ENCODE measurements at places on chromosomes 5 and 9.
A peak's percentile ranks its signal among the peaks of the same experiment; 100 is the strongest.

DNA sequence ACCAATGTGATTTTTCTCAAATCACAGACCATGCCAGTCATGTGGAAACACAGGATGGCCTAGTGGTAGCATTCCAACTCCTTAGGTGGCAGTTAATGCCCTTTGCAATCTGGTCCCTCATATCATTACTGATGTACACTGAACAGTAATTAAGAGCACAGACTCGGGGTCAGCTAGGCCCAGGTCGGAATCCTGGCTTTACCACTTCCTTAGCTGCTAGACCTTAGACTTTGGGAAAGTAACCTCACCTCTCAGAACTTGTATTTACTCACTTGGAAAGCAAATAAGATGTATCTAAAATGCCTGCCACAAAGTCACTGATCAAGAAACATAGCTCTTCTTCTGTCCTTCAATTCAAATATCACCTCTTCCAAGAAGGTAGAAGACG lies 112.8 kb downstream of the MAPKAP1 start:
- no peak for DNase-seq

- no peak for DNase-seq
Measured at GRCh38 chr5:113212244-113212920, 222.4 kb downstream of the TSSK1B start.

- DNase-seq = no peak
Measured at GRCh38 chr5:32058997-32059396, 115.1 kb downstream of the GOLPH3 start.

GRCh38 chr5:131109540-131110255 lies 55.4 kb downstream of the HINT1 start:
- DNase-seq = peak; percentile 19

GRCh38 chr5:141637767-141638419 lies 1.1 kb downstream of the RELL2 start:
- DNase-seq = peak; percentile 58

- no peak for DNase-seq
Measured at GRCh38 chr5:61311836-61312808, 19.9 kb upstream of the ZSWIM6 start.

DNA sequence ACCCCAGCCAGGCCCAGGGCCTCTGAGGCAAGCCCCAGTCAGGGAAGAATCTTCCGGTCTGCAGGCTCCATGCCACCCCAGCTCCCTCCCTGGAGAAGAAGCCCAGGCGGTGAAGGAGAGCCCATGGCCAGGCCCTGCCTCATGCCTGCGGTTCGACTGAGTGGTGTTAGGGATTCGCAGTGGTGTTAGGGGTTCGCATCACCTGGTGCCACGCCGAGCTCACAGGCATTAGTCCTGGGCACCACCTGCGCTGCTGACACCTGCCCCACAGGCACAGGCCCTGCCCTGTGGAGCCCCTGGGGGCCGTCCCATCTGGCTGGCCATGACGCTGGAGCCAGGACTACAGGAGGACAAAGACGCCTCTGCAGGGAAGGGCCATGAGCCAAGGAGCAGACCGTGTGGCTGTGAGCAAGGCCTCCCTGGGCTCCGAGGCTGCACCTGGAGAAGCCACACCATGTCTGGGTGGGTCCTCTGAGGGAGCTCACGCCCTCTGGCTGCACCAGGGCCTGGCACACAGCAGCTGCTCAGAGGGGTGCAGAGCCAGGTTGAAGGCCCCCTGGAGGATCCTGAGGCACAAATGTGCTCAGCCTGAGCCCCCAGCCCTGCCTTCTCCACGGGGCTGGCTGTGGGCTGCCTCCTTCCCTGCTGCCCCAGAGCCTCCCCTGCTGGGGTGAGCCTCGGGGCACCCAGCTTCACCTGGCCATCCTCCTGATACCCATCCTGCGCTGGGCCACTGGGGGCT lies 27.6 kb upstream of the RNF130 start:
- DNase-seq = no peak

GRCh38 chr5:14700478-14701436 lies 36.2 kb downstream of the OTULIN start:
- DNase-seq = no peak

GRCh38 chr5:176474476-176474875 lies 26.3 kb downstream of the FAF2 start:
- no peak for DNase-seq

- no peak for DNase-seq
Measured at GRCh38 chr5:96706433-96707111, 44.4 kb downstream of the CAST start.

- DNase-seq = no peak
Measured at GRCh38 chr5:81525690-81526089, 131.8 kb upstream of the ACOT12 start.

DNA sequence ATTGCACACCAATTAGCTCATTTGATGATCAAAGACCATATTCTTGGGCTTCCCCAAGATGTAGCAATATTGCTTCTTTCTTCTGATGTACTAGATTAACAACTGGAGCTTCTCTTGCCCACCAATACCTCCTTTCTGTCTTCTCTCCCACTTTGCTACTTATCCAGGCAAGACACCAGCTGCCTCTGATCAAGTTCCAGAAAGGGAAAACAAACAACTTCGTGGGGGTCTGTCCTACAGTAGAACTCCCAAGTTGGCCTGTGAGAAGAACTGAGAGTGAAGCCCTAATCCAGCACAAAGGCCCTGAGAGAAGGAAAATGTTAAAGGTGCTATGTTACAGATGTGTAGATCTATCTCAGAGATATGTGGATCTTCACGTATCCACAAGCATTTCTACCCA lies 44.9 kb downstream of the ADAMTS12 start:
- no peak for DNase-seq

DNA sequence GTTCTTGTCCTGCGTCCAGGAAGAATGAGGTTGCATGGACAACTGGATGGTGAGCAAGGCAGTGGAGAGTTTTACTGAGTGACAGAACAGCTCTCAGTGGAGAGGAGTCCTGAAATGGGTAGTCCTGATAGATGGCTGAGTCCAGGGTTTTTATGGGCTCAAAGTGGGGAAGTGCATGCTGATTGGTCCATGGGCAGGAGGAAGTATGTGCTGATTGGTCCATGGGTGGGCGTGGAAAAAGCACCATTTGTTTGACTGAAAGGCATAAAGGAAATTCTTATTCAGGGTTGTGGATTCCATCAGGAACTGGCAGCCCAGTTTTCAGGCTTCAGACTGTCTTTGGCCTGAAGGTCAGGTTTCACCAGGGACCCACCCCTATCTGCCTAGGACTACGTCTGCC lies 10.6 kb downstream of the FSD1L start:
- DNase-seq = no peak

GRCh38 chr5:159244890-159245289 lies 18.2 kb upstream of the UBLCP1 start:
- no peak for DNase-seq

DNA sequence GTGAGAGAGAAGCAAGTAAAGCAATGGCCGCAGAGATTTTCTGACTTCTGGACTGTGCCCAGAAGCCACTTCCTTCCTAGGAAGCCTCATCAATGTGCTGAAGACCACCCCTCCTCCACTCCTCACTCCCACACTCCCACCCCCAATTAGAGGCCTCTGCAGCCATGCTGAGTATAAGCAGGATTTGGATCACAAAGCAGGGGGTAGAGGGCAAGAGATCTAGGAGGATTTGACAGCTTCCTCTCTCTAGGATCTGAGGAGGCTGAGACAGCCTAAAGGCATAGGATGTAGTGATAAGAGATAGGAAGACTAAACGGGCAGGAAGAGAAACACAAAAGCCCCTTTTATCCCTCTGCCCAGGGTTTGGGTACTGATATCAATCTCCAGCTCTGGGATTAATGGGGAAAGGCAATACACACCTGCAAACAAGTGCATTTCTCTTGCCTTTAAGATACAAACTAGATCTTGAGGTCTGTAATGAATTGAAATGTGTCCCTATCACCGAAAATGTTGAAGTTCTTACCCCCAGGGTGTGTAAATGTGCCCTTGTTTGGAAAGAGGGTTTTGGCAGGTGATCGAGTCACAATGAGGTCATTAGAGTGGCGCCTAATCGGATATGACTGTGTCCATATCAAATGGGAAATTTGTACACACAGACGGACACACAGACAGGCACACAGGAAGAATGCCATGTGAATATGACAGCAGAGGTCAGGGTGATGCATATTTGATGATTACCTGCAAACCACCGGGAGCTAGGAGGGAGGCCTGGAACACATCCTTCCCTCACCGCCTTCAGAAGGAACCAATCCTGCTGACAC lies 28.5 kb downstream of the KCNV2 start:
- no peak for DNase-seq

- DNase-seq = no peak
Measured at GRCh38 chr9:81633952-81634854, 55.1 kb downstream of the TLE1 start.

DNA sequence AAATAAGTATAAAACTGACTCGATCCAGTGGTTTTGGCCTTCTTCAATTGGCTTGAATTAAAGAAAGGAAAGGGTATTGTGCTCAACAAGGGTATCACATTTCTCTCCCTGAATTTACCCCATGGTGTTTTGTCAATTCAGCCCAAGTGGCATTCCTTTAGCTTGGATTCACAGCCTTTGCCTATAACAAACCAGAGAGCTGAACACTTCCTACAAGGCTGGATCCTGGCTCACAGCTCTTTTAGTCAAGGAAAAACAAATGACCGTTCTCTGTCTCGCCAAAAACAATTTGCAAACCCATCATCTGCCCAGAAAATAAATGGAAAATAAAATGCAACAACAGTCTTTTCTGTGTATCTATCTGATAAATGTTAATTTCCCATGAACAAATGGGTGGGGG lies 5.7 kb downstream of the ZNF366 start:
- DNase-seq = no peak

- no peak for DNase-seq
Measured at GRCh38 chr5:80958616-80959015, 1.5 kb upstream of the RASGRF2 start.

DNA sequence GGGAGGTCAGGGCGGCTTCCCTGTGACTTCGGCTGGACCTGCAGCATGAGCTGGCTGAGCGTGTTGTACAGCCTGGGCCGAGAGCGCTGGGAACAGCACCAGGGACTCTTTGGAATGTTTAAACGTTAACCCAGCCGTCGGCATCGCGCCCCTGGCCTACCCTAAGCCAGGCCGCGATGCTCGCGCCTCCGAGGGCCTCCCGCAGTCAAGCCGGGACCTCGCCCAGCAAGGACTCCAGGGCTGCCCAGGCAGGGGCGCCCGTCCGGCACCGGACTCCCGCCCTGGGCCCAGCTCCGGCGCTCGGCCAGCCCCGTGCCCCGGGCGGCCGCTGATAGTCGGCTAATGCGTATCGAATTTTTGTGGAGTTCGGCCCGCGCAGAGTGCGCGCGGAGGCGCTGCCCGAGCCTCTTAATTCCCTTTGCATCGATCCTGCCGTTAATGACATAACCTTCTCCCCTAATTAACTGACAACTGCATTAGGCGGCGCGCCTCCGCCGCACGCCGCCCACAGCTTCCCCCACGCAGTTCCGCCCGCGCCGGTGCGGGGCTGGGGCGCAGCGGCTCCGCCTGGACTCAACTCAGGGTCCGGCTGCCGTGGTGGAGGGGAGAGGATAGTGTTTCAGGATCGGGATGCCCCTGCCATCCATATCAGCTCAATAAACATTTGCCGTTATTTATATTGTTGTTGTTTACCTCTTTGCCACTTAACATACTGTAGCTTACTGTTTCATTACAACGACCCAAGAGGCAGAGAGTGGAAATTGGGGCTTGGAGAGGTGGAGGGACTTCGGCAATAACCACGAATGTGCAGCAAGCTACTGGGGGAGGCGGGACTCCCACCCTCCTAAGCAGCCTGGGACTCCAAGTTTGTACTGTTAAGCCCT lies 28.8 kb upstream of the CDC23 start:
- no peak for DNase-seq

GRCh38 chr5:90338712-90339372 lies 70.7 kb downstream of the CETN3 start:
- DNase-seq = no peak

DNA sequence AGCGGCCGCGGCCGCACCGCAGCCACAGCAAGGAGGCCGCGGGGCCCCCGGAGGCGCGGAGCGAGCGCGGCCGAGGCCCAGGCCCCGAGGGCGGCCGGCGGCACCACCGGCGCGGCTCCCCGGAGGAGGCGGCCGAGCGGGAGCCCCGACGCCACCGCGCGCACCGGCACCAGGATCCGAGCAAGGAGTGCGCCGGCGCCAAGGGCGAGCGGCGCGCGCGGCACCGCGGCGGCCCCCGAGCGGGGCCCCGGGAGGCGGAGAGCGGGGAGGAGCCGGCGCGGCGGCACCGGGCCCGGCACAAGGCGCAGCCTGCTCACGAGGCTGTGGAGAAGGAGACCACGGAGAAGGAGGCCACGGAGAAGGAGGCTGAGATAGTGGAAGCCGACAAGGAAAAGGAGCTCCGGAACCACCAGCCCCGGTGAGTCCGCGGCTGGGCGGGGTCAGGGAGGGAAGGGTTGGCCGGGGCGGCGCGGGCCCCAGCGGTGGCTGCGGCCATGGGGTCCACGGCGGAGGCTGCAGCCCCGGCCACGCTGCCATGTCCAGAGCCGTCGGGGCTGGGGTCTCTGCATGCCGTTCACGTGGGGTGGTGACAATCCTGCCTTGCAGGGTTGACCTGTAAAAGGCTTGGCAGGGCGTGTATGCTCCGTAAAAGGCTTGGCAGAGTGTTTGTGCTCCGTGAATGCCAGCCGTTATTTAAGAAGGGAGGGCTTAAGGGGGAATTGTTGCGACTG lies 146.0 kb downstream of the CACNA1B start:
- DNase-seq = no peak

GRCh38 chr9:89428901-89429890 lies 68.7 kb downstream of the SEMA4D start:
- DNase-seq = no peak

DNA sequence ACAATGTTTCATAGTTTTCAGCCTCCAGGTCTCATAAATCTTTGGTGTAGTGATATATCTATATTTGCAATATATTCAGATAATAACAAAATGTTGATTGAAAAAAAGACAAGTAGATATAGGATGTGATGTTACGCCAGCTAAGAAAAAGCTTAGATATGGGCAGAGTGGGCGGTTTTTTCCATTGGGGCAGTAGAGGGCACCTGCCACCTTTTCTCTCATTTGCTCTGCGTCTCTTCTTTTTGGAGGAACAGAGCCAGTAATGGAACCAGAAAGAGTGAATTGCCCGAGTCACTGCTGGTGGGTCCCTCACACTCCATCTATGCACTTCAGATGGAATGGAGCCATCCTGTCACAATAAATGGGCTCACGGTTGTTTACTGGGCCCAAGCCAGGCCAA lies 62.1 kb upstream of the FANCC start:
- DNase-seq = no peak

DNA sequence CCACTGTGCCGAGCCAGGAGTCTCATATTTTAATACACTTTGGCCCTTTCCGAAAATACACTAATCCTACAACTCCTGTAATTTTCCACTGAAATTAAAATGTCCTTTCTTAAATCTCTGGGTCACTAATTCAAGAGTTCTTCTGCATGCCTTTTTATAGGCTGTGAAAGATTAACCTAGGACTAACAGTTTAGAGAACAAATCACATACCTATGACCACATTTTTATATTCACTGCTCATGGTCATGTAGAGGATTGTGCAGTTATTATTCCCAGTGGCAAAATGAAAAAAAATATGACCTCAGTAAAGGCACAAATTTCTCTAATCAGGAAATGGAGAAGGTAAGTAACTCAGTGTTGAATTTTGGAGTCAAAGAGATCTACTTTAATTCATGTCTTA lies 33.4 kb downstream of the SLCO4C1 start:
- DNase-seq = no peak

- DNase-seq = no peak
Measured at GRCh38 chr5:129079496-129079895, 15.1 kb upstream of the ISOC1 start.

GRCh38 chr5:157248821-157249470 lies 17.0 kb upstream of the CYFIP2 start:
- DNase-seq = peak; percentile 64

- DNase-seq = no peak
Measured at GRCh38 chr5:120886351-120886860, 422.3 kb downstream of the PRR16 start.
